Fibroblast of upper back skin (primary cell): ENCODE measurements at places on chromosomes 12 and 14.

- DNase-seq = no peak
These were observed 17.8 kb upstream of the OXA1L start for GRCh38 chr14:22748631-22749068.

GRCh38 chr14:65864549-65864948 lies 452.0 kb downstream of the FUT8 start:
- DNase-seq = no peak

DNA sequence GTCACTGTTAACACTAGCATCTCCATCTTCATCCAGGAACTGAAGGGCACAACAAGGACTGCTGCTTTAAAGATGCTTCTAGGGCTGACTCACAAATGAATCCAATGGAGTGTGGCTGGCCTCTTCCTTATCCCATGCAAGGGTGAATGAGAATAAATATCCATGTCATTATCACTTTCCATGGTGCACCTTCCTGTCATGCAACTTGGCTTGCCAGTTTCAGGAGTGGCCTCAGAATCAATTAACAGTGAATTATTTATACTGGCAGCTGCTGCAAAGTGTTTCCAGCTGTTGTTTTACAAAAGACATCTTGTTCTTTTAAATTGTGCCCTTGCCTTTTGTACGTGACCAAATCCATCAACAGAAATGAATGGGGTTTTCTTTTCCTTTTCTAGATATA lies 499.3 kb upstream of the TMEM132C start:
- no peak for DNase-seq

GRCh38 chr14:63468294-63468693 lies 74.9 kb downstream of the PPP2R5E start:
- DNase-seq = no peak

DNA sequence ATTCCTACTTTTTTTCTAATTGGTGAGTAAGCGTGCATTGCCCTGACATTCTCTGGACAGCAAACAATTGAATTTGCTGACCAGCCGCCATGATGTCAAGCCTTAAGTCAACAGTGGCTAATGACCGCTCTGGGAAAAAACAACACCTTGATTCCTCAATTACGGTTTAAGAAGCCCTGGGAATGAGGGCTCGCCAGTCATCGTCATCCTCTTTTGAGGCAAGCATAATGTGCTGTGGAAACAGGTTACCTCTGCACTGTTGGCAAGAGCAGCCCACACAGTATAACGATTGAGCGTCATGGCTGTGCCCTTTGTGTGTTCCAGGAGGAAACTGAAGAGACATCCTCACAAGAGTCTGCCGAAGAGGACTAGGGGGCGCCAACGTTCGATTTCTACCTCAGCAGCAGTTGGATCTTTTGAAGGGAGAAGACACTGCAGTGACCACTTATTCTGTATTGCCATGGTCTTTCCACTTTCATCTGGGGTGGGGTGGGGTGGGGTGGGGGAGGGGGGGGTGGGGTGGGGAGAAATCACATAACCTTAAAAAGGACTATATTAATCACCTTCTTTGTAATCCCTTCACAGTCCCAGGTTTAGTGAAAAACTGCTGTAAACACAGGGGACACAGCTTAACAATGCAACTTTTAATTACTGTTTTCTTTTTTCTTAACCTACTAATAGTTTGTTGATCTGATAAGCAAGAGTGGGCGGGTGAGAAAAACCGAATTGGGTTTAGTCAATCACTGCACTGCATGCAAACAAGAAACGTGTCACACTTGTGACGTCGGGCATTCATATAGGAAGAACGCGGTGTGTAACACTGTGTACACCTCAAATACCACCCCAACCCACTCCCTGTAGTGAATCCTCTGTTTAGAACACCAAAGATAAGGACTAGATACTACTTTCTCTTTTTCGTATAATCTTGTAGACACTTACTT lies 138.9 kb downstream of the HMGA2 start:
- no peak for DNase-seq

GRCh38 chr12:131035245-131035681 lies 81.6 kb downstream of the ADGRD1 start:
- no peak for DNase-seq

DNA sequence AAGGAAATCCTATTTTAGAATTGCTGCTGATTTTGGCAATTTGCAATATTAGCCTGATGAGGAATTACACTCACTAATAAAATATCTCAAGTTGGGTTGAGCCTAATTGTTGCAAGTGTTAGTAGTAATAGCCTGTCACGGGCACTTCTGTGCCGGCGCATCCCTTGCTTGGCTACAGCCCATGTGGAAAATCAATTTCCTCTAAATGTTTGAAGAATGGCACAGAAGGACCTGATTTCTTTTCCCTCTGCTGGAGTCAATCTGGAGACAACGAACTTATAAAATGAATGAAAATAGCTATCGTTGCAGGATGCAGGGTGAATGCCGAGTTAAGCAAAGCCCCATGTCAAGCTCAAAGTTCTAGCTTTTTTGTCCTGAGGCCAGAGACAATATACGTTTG lies 31.2 kb upstream of the MED13L start:
- DNase-seq = no peak

DNA sequence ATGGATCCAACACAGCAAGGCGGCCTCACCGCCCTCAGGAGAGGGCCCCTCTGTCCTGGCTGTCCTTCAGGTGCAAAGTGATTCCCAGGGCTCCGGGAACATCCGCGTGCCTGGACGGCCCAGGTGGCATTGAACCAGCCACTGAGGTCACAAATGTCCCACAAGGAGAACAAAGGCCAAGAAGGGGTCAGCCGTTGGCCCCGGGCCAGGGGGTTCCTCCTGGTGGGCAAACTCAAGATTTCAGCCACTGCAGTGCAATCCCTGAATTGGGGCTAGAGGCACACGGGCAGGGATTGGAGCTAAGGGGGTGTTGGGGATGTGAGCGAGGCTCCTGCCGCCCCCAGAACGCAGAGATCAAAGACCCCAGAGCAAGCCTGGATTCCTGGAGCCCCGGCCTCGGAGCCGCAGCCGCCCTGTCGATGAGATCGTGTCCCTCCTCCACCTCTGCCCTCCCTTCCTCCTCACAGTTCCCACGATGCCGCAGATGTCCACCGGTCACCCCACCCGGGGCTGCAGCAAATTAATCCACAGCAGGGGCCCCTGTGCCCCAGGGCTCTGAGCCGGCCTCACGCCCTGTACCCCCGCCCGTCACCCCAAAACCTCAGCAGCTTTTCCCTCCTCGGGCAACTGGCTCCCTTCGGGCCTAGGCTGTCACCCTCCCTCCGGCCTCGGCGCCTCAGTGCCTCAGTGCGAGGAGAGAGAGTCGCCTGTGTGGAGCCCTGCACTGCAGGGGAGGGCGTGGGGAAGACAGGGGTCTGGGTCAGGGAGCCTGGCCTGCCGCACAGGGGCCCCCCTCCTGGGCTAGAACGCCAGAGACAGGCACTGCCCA lies 56.7 kb upstream of the GALNT9 start:
- no peak for DNase-seq

DNA sequence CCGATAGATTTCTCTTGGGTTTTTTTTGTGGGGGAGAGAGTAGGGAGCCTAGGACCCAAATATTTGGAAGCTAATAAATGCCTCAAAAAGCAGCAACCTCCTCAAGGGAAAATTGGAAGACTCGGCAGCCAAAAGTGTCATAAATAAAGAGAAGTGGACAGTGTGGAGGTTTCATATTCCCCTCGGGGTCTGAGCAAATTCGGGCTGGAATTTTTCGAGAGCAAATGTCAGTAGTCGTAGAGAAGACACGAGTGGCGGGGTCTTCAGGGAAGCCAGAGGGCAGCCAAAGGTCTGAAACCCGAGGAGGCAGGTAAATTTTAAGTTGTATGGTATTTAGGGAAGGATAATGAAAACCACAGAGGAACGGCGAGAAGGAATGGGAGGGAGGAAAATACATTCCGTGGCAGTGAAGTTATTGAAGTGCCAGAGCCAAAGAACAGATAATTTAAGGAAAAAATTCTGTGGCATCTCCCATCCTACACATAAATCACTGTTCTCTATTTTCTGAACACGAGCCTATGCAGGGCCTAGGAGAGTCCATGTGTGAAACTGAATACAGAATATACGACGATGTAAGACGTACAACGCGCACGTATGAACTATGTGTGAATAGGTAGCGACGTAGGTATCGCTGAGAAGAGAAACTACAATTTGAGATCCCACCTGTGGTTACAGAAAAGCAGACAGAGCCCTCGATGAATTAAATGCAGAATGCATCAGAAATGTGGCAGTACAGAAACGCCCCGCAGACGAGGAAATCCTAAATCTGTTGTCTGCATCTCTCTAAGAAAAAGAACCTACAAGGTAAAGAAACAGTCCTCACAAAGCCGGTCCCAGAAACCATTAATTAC lies 12.9 kb downstream of the BCL11B start:
- peak; percentile 44 for DNase-seq

GRCh38 chr14:96294246-96294645 lies 38.2 kb downstream of the BDKRB1 start:
- DNase-seq = no peak

GRCh38 chr12:71128191-71128788 lies 29.5 kb downstream of the TSPAN8 start:
- peak; percentile 87 for DNase-seq

- DNase-seq = no peak
These were observed 127.1 kb upstream of the CPNE8 start for GRCh38 chr12:39032448-39032847.

- peak; percentile 73 for DNase-seq
These were observed at the start of gene RIN3 for GRCh38 chr14:92513204-92513965. Gene RIN3, plus strand, starts transcription at chr14:92513781. Its CDS starts 152 bp downstream, at chr14:92513933.

DNA sequence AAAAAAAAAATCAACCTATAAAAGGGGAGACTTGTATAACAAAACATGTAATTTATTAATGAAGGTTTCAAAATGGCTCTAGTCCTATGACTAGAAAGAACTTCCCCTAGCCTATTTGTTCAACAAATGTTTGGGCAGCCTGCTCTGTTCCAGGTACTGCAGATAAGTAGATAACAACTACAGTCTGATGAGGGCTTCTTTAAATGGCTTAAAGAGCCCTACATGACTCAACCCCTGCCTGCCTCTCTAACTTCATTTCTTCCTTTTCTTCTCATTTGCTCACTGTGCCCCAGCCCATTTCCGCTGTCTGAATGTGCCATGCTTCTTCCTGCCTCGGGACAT lies 21.5 kb downstream of the ALDH6A1 start:
- DNase-seq = no peak

DNA sequence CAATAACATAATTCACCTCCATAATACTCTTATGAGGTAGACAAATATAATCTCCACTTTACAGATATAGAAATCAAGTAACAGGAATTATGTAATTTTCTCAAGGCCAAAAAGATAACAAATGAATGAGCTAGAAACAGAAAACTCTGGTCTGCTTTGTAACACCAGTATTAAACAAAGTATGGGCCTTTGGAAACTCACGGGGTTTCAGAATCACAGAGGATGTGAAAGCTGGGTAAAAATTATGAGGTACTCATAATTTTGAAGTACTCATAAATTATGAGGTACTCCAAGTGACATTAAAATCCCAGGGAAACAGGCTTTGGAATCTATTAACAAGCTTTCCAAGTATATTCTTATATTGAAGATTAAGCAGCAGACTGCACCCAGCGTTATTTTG lies 140.2 kb downstream of the MED13L start:
- DNase-seq = no peak

- DNase-seq = no peak
These were observed 15.6 kb upstream of the RNU6-7 start for GRCh38 chr14:32186248-32186647.

- DNase-seq = no peak
These were observed 465.6 kb downstream of the MED13L start for GRCh38 chr12:115811929-115812328.

DNA sequence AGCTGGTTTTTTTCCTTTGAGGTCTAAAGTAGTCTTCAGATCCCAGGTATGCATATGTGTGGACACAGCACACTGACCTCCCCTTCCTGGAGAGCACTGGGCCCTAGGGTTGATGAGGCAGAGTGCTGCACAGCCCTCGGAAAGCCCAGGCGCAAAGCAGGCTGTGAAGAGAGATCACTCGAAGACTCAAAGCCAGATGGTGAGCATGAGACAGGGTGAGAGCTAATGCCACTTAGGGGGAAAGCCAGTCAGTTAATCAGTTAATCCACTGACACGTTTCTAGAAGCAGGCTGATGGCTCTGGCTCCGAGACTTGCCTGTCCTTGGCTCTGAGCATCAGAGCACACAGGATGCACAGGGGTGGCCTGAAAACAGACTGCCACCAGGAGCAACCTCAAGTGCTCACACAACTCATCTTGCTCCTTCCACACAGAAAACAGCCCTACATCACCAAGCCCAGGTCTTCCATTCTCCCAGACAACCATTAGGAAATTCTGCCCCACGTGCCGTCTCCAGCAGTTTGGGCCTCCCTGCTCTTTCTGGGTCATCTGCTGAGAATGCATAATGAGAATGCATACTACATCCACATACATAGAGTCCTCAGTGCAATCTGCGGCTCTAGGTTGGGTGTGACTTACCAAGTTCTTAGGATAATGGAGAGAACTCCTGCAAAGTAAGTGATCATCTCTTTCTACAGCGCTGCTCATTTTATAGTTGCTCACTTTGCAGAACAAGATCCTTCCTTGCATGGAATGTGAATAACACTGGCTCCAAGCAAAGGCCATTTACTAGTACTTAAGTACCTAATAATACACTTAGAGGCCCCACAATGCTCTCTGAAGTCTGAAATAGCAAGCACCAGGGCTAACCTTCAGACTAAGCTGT lies 12.0 kb downstream of the AQP6 start:
- DNase-seq = no peak

GRCh38 chr12:47868041-47868440 lies 36.8 kb downstream of the VDR start:
- no peak for DNase-seq

GRCh38 chr12:12807970-12808702 lies 5.0 kb upstream of the DDX47 start:
- no peak for DNase-seq

GRCh38 chr12:19847294-19848059 lies 408.2 kb downstream of the AEBP2 start:
- DNase-seq = peak; percentile 80

DNA sequence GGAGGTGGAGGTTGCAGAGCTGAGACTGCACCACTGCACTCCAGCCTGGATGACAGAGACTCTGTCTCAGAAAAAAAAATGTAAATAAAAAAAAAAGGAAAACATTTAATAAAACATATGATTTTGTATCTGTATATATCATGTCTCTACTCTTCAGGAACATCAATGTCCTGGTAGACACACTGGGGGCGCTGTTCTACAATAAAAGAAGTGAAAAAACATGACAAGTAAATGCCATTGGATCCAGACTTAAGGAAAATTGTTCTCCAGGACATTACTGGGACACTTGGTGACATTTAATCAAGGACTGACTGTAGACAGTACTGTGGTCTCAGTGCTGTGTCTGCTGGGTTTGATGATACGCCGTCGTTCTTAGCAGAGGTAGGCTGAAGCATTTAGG lies 15.5 kb upstream of the KLC1 start:
- DNase-seq = no peak

GRCh38 chr12:112762753-112763152 lies 28.8 kb upstream of the RPH3A start:
- no peak for DNase-seq

- DNase-seq = peak; percentile 98
These were observed 320.6 kb downstream of the RAD51B start for GRCh38 chr14:68140076-68140741.

GRCh38 chr12:98420461-98420860 lies 94.9 kb upstream of the TMPO start:
- no peak for DNase-seq

GRCh38 chr12:121781998-121782979 lies 11.2 kb downstream of the RHOF start:
- DNase-seq = no peak

GRCh38 chr12:109594556-109595317 lies 21.1 kb downstream of the MVK start:
- DNase-seq = no peak
